ENCODE measurements at places on chromosomes 3 and 15.

DNA sequence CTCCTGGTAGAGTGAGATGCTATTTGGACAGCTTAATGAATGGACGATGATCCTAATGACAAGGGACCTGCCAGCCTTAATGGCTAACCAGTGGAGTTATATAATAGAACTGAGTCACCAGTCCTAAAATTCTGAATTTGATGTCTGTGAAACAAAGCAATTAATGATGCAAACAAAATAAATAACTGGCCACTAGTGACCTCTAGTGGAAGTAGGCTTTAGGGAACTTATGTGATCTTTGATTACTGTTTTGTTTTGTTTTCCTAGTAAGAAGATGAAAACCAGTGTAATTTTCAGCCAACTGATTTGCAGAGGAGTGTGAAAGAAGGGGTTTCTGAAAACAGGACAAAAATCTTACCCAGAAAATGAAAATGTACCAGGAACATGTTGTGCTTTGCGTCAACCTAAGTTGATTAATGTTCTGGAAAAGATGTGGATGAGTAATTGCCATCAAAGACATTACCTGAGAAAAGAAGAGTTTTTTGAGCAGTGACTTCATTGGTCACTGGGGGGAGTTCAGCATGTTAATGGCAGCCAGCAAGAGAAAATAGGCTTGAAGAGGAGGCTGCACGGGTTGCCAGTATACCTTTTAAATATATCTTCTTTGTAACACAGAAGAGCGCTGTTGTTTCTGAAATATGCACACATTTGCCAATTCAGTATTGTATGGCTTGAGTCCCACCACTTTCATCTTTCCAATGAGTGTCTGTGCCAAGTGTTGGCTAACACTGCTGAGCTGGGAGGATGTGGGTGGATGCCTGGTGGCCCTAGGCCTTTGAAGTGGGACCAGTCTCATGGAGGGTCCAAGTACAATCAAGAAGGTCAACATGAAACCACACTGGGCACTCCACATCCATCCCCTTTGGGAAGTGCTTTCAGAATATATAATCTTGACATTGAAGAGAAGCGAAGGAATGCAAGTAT lies 9.3 kb downstream of the VEPH1 start:
- ATAC-seq: no peak

- ATAC-seq: no peak
Observed at GRCh38 chr3:59660376-59660775, 610.6 kb upstream of the CFAP20DC start.

- peak; percentile 83 for ATAC-seq
Observed at GRCh38 chr3:43326891-43327581, 40.7 kb downstream of the SNRK start.

DNA sequence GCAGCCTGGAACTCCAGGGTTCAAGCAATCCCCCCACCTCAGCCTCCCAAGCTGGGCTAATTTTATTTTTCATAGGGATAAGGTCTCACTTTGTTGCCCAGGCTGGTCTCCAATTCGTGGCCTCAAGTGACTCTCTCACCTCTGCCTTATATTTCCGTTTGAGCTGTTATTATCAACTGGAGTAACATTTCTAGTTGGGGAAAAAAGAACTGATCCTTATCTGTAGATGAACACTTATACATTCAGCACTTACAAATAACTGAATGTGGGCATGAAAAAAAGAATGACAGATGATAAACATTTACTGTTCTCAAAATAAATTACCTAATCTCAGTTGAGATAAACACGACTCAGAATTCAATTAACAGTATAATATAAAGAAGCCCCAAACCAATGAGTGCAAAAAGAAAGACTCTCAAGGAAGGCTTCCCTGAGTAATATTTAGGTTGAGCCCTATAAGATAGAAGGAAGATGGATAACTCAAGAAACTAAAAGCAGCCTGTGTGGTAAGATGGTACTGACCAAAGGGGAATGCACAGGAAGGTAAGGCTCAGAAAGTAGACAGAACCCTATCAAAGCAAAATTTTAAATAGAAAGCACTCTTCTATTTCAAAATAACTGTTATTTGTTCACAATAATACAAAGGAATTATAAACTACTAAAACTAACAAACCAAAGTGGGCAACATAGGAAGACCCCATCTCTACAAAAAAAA lies 11.8 kb downstream of the UBE3A start:
- no peak for ATAC-seq

- no peak for ATAC-seq
Observed at GRCh38 chr3:186171521-186171920, 62.6 kb upstream of the ETV5 start.

GRCh38 chr3:22593638-22594037 lies 609.5 kb upstream of the UBE2E2 start:
- no peak for ATAC-seq

DNA sequence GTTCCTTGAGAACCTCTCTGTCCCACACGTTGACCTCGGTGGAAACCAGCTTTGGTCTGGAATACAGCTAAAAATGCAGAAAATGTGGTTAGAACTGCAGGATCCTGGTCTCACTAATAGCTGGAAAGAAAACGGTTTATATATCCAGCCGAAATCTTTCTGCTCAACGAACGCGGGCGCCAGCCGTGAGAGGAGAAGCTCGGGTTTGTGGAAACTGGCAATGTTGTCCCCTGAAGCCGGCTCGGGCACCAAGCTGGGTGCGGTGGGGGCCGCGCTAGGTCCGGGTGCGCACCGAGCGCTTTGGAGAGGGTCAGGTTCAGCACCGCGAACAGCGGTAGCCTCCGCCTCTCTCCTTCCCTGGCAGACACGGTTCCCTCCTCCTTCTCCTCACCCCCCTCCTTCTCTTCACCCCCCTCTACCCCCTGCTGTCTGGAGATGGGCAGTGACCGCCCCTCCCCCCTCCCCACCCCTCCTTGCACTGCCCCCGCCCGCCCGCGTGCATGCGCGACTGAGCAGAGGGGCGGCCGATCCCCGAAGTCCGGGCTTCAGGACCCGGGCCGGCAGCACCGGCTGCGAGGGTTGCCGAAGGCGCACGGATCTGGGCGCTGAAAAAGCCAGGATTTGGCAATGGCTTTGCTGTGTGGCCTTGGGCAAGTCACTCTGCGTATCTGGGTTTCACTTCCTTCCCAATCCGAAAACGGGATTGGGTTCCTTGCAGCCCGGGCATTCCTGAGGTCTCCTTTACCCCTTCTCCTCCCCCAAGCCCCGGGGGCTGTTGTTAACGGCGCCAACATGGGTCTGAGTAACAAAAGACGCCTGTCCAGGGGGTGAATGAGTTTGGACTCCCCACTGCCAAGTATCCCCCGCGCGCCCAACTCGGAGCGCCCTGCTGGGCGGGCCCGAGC lies at the start of gene SKOR1:
TSS of gene SKOR1 (plus strand) at position 534 of the 905 bp plus-strand sequence. CDS start at position 628, 94 bp downstream.
- ATAC-seq: no peak

All from stimulated activated memory B cell treated with anti-CD40 and anti-IgM and Interleukin-4, amounts not matched to agents 10 μg/mL and 1 μg/mL and 100 μg/mL, for 72 hours (primary cell).